Stimulated activated CD4-positive, alpha-beta T cell treated with anti-CD3 and anti-CD28 coated beads, Interleukin-15, amount 100 ng/mL, for 1 hour (primary cell): ENCODE measurements at places on chromosomes 3 and 15.

DNA sequence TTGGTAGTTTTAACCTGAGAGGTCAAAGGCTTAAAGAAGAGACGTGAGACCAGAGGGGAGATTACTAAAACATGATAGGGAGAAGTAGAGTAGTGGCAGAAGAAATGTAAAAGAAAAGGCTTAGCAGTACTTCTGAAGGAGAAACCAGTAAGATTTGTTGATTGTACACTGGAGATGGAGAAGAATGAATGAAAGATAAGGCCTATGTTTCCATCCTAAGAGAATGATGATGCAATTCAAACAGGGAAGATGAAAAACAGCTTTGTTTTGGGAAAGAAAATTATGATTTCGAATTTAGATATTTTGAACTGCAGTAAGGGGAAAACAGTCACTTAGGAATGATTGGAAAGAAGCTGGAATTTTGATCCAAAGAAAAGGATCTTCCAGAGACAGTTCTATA, 97.4 kb upstream of the PLXND1 start:
- no peak for DNase-seq

DNA sequence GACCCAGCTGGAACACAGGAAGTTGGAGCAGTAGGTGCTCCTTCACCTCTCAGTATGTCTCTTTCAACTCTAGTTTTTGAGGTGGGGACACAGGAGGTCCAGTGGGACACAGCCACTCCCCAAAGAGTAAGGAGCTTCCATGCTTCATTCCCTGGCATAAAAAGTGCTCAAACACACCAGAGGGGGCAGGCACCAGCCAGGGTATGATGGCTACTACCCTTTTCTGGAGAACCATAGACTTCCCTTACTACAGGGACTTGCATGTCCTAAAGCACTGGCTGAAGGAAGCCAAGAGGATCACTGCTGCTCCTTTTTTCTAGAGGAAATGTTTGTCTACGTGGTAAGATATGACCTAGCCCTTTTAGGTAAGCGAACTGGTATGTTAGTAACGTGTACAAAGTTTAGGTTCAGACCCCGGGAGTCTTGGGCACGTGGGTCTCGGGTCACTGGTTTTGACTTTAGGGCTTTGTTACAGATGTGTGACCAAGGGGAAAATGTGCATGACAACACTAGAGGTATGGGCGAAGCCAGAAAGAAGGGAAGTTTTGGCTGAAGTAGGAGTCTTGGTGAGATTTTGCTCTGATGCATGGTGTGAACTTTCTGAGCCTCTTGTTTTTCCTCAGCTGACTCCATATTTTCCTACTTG, 11.9 kb downstream of the IL17RB start:
- no peak for DNase-seq

DNA sequence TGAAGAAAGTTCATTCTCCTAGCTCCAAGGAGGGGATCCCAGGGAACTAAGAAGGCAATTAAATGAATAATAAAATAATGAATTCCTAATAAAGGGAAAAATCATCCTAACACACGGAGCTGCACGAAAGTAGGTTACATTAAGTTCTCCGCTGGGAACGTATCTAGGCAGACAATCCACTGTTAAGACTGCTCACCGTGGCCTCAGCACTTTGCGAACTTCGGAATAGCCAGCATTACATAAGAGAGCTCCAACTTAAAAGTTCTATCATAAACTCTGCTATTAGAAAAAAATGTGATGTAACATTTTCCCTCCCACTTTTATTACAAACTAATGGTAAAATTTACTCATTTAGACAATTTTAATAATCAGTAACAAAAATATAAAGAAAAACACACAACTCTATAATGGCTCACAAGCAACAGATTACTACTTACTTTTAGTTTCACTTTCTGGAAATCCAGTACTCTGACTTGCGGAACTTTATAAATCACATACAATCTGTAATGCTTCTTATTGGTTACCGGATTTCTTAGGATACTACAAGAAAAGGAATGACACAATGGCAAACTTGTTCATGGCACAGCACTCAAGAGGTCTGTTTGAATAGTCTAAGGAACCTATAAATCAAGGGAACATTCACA, 8.5 kb downstream of the SNRPA1 start:
- no peak for DNase-seq

GRCh38 chr3:81761904-81762580, 597 bp upstream of the GBE1 start:
- DNase-seq, result no peak

- no peak for DNase-seq
Measured at GRCh38 chr15:55652359-55652758, 64.2 kb upstream of the PYGO1 start.

DNA sequence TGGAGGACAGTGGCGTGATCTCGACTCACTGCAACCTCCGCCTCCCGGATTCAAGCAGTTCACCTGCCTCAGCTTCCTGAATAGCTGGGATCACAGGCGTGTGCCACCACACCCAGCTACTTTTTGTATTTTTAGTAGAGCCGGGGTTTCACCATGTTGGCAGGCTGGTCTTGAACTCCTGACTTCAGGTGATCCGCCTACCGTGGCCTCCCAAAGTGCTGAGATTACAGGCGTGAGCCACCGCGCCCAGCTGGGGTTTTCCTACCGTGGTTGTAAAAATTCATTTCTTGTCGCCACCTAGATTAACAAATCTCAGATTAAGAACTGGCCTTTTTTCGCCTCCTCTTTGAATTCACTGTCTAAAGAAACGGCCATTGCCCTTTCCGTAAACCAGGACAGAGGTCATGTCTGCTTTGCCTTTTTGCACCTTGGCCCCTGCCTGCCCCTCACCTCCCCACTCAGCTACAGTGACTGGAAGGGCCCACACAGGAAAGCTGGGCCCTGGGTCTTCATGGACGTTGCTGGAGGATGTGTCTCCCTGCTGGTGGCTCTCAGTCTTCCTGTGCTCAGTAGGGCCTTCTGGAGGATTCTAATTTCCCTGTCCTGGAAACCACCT, 17.2 kb downstream of the ZNF710 start:
- DNase-seq, result no peak

- DNase-seq, result no peak
Measured at GRCh38 chr3:16875876-16876550, 8.7 kb upstream of the PLCL2 start.

DNA sequence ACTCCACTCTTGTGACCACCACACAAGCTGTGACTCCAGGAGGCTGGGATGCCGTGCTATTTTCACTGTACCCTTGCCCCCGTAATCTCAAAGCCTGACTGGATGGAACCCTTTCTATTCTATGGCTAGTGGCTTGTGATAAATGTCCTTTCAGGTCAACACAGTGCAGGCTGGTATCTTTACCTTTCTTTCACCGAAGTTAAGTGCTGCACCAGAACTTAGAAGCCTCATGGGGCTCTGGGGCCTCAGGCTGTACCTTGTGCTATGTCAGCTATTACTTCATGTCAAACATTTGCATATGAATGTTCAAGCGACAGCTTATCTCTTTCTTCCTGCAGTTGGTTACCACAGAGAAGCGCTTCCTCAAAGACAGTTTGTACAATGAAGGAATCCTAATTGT, 66.8 kb downstream of the RPL39L start:
- no peak for DNase-seq
